Fibroblast of mammary gland (primary cell): ENCODE measurements at places on chromosomes 3 and 15.

GRCh38 chr3:11953350-11953749, 50.8 kb upstream of the SYN2 start:
- no peak for DNase-seq

GRCh38 chr3:108441071-108441507, 69.3 kb downstream of the MYH15 start:
- peak; percentile 48 for DNase-seq

DNA sequence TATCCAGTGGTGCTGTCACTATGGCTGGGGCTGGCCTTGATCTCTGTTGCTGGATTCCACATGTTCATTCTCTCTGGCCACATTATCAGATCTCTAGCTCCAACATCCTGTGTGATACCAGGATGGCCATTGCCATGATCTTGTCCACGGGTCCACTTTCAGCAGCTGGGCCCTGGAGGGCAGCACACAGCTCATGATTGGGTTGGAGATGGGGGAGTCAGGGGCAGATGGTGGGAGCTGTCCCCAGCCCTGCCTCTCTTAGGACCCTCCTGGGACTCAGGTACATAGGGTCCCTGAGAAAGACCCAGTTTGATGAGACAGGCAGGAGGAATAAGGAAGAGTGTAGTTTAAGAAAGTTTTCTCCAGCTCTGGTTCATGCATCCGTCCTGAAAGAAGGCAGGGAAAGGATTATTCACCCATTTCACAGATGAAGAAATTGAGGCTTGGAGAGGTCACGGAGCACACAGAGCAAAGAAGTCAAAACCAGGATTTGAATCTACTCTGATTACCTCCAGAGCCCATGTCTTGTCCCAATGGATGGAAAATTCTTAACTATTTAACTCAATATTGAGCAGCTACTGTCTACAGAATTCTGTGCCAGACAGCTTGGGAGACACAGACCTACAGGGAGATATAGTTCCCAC, 100.5 kb downstream of the LINGO1 start:
- no peak for DNase-seq

DNA sequence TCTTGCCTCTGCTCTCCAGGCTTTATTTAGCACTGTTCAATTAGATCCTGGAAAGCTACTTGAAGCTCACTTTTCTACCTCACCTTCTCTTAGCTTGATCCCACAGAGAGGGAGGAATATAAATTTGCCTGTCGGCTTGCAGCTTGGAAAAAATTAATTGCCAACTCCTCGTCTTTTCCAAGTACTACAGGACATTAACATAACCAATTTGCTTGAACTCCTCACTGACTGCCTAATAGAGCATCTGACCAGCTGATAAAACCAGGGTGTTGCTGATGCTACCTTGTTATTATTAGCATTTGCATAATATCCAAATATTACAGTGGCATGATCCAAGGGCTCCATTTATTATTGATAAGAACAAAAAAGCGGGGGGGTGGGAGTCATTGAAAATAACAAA, 561.8 kb downstream of the MCTP2 start:
- no peak for DNase-seq

- no peak for DNase-seq
These were observed 23.0 kb upstream of the GATA2 start for GRCh38 chr3:128515967-128516366.

DNA sequence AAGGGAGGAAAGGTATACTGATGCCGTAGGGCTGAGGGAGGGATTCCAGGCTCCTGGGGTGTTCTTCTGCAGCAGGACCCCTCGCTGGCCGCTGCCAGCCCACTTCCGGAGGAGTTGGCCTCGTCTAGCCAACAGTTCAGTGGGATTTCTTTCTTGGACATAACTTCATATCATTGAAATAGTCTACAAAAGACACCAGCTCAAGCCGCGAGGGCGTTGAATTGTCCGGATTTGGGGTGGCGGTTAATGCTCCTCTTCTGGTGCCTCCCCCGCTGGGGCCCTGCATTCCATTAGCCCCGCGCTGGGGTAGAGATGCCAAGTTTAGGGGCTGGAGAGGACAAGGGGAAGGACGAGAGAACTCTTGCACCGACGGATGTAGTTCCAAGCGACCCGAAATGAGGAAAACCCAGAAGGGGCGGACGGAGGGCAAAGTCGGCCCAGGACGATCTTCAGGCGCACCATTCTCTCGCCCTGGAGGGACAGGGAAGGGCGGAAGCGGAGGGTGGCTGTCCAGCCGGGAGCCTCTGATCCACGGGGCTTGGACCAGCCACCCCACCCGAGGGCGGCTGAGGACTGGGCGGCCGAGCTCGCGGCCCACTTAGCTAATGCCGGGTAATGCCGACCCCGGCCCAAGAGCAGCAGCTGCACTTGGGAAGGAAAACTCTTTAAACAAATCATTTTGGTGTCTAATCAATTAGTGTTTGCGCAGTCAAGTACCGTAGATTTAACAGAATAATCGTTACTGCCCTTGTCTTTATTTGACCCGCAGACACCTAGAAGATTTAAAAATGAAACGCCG, 4.7 kb upstream of the ONECUT1 start:
- DNase-seq: no peak

DNA sequence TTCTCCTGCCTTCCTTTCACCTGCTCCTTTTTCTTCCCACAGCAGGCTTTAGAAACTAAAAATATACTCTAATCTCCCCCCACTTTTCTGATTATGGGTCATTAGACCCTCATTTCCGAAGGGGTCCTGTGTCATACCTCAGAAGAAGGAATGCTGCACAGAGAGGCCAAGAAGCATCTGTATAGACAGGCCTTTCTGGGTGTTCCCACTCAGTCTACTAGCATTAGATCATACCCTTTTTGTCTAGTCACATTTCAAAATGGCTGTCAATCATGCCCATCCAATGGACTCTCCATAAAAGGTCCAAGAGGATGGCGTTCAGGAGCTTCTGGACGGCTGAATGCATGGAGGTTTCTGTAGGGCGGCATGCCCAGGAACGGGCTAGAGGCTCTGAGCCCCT, 192.2 kb downstream of the SUCLG2 start:
- DNase-seq: no peak

GRCh38 chr3:89087851-89088250, 19.6 kb upstream of the EPHA3 start:
- DNase-seq: no peak
